Stimulated activated CD8-positive, alpha-beta memory T cell treated with anti-CD3 and anti-CD28 coated beads, Interleukin-4, amount 100 ng/mL, for 4 hours (primary cell): ENCODE measurements at places on chromosomes 6 and 20.
A peak's percentile ranks its signal among the peaks of the same experiment; 100 is the strongest.

GRCh38 chr6:147765541-147765940 lies 257.1 kb downstream of the SAMD5 start:
- DNase-seq = no peak

DNA sequence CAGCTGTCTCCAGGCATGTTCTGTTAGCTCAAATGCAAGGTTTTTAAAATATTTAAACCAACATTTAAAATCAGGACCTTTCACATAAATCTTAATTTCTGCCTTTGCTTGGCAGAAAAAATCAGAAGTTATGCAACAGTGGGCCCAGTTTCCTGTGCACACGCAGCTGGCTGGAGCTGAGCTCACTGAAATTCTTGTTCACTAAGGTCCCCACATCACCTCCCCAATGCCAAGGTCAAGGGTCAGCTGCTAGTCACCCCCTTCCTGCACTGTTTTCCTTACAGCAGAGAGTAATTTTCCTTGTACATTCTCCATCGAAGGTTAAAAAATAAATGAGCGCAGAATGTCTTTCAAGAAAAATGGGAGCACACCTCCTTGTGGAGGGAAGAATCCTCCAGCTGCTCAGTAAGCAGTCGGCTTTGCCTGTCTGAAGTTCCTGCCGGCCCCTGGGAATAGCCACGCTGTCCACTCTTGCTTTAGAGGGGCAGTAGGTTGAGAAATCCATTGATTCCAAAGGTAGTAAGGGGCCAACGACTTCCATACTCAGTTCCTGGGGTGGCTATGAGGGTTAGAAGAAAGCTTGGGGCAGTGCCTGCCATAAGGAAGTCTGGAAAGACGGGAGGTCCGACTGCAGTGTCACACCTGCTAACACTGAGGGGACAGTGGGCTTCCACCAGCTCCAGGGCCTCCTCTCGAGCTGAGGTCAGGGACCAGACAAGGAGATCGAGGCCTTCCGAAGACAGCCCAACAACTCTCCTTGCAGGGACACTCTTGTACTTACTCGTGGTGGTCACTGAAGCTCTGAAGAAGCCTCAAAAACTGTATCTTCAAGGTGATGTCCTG lies 56.8 kb downstream of the MYH7B start:
- no peak for DNase-seq

- DNase-seq = no peak
These were observed 428.8 kb upstream of the JARID2 start for GRCh38 chr6:14817074-14817473.

GRCh38 chr6:155832596-155832995 lies 377.0 kb upstream of the NOX3 start:
- no peak for DNase-seq

GRCh38 chr6:45843848-45844521 lies 171.7 kb downstream of the CLIC5 start:
- no peak for DNase-seq

- DNase-seq = no peak
These were observed 20.4 kb downstream of the MCM9 start for GRCh38 chr6:118914598-118914997.

- DNase-seq = no peak
These were observed 1.7 kb downstream of the SCML4 start for GRCh38 chr6:107822176-107823046.

GRCh38 chr6:75299801-75300530 lies 15.4 kb upstream of the TMEM30A start:
- no peak for DNase-seq

DNA sequence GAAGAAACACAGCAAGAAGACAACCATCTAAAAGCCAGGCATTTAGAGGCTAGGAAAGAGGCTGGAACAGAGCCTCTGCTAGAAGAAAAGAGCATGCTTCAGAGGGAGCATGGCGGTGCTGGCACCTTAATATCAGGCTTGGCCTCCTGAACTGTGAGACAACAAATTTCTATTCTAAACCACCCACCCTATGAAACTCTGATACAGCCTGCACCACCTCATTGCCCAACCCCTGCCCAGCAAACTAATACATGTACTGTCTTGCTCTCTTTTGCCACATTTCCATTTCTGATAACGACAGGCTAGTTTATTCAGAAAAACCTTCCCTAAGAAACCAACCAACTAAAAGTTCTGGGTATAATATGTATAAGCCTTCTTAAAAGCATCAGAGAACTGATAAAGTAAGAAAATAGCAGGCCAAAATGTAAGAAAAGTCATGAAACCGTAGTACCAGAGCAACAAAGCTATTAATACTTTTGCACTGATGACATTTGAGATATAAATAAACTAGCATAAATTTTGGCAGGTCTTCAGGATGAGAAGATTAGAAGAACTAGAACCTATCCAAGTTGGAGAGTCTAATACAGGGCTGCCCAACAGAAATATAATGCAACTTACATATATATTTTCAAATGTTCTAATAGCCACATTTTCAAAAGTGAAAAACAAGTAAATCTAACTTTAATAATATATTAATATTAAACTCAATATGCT lies 184.7 kb upstream of the HSF2 start:
- DNase-seq = no peak

- no peak for DNase-seq
These were observed 18.7 kb upstream of the TTPAL start for GRCh38 chr20:44457016-44457415.

- DNase-seq = no peak
These were observed 192.3 kb downstream of the C6orf118 start for GRCh38 chr6:165117121-165117520.

DNA sequence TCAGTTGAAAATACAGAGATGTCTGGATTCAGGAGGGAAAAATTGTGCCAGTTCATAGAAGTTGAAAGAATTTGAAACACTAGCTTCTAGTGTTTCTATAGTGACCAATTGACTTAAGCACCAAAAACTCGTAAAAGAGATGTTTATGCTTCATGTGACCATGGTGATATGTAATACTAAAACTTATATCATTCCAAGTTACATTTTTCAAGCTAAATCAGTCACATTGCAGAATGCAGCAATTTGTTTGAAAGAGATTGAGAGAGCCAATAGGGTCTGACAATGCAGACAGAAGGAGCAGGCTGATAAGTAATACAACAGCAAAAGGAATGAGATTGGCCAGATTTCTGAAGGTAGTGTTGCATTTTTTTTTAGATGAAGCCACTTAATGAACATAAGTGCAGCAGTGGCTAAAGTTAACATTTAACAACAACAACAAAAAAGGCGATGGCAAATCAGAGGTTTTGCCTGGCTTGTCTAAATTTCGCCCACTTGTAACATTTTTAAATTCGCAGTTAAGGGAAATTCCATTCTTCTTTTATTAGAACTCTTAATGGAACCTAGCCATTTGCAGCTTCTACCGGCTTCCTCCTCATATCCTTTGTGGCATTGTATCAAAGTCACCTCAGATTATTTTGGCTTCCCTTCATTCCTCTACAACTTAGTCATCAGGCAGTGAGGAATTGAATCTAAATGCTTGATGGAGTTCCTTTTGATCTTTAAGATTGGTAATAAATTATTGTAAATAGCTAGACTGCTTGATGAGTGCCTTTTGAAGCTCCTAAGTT lies 484.0 kb upstream of the SOX4 start:
- DNase-seq = no peak

- peak; percentile 40 for DNase-seq
These were observed at the start of gene AIG1 for GRCh38 chr6:143060806-143061596. Gene AIG1, plus strand, starts transcription at chr6:143060889. Its CDS starts 37 bp downstream, at chr6:143060926.

DNA sequence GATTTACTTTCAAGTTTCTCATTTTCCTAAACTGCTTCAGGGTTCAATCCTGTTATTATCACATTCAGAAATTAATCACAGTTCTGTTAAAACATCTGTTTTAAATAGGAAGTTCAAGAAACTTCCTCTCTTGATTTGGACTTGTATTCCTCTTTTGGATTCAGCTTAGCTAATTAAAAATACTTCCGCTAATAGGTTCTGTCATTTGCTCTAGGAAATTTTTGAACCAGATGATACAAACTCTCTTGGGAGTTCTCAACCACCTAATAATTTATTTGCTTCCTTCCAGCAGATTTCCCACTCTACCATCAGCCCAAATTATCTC lies 15.9 kb upstream of the TMEM30A start:
- no peak for DNase-seq

DNA sequence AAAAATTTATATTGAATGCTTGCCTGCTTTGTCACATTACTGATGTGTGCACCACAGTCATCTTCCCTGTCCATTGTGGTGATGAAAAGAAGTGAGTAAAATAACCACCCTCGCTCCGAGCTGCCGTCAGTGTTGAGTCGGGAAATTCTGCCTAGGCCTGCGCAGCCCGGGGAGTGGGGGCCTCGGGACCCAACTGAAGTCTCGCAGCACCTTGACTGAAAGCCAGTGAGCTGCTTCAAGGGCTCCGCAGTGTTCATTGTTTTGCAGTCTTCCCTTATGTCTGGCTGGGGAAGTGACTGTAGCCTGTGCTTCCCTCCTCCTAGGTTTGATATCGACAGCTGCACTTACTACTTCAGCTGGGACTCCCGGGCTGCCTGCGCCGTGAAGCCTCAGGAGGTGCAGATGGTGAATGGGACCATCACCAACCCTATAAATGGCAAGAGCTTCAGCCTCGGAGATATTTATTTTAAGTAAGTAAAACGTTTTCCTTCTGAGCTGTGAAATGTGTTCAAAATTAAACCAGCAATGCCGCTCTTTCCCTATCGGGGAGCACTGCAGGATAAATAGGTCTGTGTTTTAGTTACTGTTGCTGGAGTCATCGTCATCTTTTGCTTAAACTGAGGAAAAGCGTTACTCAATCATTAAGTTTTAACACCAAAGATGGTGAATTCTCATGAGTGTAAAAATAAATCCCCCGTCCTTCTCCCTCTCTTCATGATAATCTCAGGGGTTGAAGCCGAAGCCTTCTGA lies 32.7 kb upstream of the SLC22A1 start:
- no peak for DNase-seq

DNA sequence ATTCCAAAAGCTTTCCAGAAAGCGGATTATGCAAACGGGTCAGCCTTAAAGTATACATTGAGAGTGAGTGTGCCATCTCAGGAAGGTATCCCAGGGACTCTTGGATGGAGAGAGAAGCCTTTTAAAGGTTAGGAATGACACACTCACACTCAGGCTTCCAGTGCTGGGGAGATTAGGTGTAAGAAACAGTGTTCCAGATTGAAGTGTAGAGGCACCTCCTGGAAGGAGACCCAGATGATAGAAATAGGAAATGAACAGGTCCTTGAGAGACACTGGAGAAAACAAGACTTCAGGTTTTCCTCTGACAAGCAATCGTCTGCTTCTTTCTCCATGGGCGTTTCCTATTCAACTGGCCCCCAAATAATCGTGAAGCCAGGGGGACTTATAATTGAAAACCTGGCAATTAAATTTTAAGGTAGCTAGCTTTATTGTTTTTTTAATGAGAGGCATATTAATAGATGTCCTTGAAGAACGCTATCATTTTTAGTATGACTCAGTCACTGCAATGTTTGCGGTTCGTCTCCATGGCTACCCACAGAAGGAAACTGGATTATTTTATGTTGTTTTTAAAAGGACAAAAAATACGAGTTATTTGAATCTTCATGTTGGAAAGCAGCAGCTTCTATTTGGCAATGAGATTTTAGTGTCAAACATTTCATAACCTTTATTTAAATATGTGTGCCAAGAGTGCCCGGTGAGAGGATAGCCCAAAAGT lies 85.3 kb downstream of the TRMT6 start:
- DNase-seq = no peak

GRCh38 chr20:10550204-10551118 lies 115.4 kb downstream of the SLX4IP start:
- DNase-seq = no peak

GRCh38 chr20:18853946-18854646 lies 40.5 kb downstream of the SCP2D1 start:
- DNase-seq = no peak
